Posterior vena cava (tissue), 2 donors: ENCODE measurements at places on chromosomes 5 and 9. TPM values are rescaled to one million over a fixed set of nuclear protein-coding genes. Genes with fewer than 3 reads are reported as not detected.

- DNase-seq, result no peak
Observed at GRCh38 chr5:31443572-31443971, 88.3 kb downstream of the DROSHA start.

DNA sequence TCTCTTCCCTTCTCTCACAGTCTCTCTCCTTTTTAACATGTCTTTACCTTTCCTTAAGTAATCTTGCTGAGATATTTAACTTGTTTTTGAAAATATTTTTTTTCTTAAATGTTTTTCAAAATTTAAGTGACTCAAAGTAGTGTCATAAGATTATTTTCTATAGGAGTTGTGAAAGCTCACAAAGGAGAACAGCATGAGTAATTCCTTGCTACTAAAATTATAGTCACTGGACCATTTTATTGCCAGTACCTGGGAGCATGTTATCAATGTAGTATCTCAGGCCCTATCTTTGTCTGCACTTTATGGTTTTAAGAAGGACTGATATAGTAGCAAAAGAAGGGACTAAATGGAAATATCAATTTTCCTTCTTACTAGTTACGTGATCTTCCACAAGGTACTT, 181.9 kb downstream of the TMEM232 start:
- no peak for DNase-seq

CAVIN4 gene
- total RNA-seq, result 0.51 TPM

NEUROG1 gene
- total RNA-seq, result not detected

- DNase-seq, result no peak
Observed at GRCh38 chr5:177041936-177042335, 19.4 kb downstream of the ZNF346 start.

DNA sequence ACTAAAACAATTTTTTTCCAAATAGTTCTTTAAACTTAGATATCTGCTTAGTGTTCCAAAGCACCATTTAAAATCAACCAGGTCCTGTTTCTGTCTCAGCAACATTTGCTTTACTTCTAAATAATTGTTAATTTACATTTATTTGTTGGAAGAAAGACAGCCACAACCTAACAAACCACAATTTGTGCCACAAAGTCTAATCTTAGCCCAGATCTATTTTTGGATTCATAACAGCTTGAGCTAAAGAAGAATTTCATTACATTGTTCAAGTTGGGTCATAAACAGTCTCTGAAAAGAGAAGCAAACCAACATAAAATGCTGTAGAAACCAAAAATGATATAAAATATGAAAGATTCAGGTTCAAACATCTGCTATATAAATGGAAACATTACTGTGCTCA, 24.4 kb downstream of the MLLT3 start:
- DNase-seq, result no peak

TMEM174 gene
- not detected for total RNA-seq

- peak; percentile 90 for DNase-seq
Observed at GRCh38 chr5:170100066-170100943, 5.4 kb upstream of the FOXI1 start.

GRCh38 chr9:35073279-35073612, 821 bp upstream of the VCP start:
- DNase-seq, result no peak

DNA sequence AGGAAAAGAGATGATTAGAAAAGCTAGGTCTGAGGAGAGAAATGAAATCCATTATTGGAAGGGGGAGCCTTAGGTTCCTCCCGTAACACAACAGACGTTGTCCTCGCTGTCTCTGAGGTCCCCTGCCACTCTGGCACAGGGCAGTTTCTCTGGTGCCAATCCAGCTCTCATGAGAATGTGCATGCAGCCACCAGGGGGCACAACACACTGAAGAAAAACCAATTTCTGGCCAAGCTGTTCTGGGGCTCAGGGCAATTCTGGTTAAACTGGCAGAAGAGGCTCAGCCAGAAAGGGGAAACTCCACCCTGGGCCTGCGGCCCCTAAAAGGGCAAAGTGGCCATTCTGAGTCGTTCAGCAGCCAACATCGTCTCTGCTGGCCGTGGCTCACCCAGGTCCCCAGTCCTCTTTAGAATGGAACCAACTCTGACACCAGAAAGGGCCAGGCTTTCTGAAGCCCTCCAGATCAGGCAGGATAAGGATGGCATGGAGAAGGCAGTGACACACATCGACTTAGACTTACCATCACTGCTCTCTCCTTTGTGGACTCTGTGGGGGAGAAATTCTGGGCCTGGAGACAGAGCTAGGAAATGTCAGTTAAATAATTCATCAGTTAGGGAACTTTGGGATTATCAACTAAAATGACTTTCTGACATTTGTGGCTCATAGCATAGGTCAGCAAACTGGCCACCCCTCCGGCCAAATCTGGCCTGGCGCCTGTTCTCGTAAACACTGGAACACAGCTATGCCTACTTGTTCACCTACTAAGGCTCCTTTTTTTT, 58.5 kb upstream of the GOLPH3 start:
- DNase-seq, result peak; percentile 90

MAMDC2 gene
- 13.4 TPM for total RNA-seq

DNA sequence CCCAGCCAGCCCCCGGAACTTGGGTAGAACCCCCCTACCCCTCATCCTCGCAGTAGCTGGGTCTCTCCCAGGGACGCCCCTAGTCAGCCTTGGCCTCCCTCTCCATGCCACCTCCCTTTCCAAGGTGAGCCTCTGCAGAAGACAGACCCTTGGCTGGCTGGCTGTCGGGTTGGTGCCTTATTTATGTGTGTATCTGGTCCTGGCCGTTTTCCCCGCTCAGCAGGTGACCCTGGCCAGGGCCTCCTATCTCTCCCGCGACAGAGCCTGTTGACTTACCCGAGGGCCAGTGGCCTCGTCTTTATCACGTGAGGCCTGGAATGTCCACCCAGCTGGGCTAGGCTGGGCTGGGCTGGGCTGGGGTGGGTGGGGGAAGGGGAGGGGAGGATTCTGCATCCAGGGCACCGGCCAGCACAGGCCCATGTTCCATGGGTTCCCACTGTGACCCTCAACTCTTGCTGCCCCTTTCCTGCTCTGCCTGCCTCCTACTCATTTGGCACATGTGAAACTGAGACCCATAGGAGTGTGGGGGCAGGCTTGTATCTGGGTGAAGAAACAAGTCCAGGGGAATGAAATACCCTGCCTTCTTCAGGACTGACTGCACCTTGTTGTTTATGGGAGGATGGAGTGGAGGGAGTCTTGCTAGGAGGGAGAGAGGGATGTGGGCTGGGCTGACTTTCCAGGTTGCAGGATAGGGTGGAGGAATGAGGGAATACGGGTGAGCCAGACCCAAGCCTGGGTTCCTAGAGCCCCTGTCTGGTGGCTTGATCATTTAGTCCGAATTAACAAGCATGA, 3.1 kb downstream of the CXXC5 start:
- peak; percentile 82 for DNase-seq

GRCh38 chr9:26262421-26263107, 584.3 kb upstream of the TUSC1 start:
- DNase-seq, result no peak

DNA sequence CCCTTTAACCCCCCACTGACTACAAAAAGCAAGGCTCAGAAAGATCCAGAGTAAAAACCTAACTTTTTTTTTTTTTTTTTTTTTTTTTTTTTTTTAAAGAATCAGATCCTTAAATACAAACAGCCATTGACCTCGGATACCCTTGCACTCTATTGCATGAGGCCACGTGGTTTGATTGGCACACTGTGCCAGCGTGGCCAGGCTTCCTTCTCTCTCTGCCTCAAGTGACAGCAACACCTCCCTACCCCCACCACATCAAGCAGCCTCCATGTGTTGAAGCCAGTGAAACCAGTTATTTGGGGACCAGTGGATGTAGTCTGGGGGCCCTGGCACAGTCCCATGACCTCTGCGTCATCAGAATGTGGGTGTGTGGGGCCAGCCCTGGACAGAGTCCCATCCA, 71.4 kb downstream of the OTULIN start:
- DNase-seq, result no peak

ZBTB34 gene
- total RNA-seq, result 7.3 TPM

DNA sequence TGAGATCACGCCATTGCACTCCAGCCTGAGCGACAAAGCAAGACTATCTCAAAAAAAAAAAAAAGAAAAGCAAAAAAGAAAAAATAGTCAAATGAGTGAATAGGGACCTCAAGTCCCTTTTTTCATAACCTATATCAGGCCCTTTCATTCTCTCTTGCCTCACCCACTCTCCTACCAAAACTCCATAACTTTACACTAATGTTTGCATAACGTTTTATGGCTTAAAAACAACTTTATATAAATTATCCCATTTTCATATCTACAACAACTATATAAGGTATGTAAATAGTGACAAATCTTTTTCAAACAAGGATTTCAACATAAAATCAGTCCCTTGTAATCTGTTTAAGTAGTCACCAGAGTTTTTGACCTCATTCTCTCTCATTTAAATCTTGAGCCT, 56.9 kb upstream of the PIP5K1B start:
- DNase-seq, result no peak
